ENCODE measurements at places on chromosomes 11 and 22. TPM values are rescaled to one million over a fixed set of nuclear protein-coding genes. Genes with fewer than 3 reads are reported as not detected.

MYH9 gene
- total RNA-seq, result 803 TPM

MRPL11 gene
- total RNA-seq, result 40.7 TPM

VPS26B gene
- total RNA-seq, result 42.0 TPM

TRIM49 gene
- not detected for total RNA-seq

SNX32 gene
- 0.17 TPM for total RNA-seq

KRTAP5-2 gene
- not detected for total RNA-seq

NELL1 gene
- not detected for total RNA-seq

SLC36A4 gene
- 11.4 TPM for total RNA-seq

UPK3A gene
- total RNA-seq, result not detected

ROBO4 gene
- total RNA-seq, result 692 TPM

DNA sequence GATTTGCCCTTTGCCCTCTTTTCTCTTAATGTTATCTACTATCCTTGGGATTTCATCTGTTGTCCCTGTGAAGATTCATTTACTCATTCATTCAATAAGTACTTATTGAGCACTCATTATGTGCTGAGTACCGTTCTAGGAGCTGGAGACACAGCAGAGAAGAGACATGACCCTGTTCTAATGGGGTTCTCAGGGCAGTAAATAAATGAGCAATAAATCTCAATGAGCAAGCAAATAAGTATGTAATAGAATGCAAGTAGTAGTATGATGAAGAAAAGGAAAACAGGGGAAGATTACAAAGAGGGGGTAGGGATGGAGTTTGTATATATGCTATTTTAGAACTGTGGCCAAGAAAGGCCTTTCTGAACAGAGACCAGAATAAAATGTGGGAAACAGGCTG, 34.2 kb upstream of the NRIP3 start:
- DNase-seq, result no peak

DNA sequence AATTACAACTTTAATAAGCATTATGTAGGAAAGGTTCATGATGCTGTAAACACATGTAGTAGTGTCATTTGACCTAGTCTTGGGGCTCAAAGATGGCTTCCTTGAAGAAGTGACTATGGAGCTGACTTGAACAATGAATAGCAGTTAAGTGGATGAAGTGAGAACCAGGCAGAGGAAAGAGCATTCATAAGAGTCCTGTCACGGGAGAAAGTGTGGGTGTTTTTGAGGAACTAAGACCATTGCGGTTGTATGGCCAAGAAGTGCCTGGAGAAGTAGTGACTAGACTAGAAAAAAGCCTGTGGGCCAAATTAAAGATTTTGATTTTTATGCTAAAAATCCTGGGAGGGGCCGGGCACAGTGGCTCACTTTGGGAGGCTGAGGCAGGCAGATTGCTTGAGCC, 7.2 kb upstream of the IL18BP start:
- DNase-seq, result no peak

GRCh38 chr11:64334764-64335735, 5.0 kb upstream of the CCDC88B start:
- peak; percentile 45 for DNase-seq

GRCh38 chr11:46112961-46113607, 8.2 kb downstream of the PHF21A start:
- peak; percentile 75 for DNase-seq

GRCh38 chr22:33606504-33606903, 313.8 kb downstream of the LARGE1 start:
- DNase-seq, result no peak

- DNase-seq, result no peak
These were observed 1.4 kb downstream of the NAV2 start for GRCh38 chr11:19714022-19714386.

DNA sequence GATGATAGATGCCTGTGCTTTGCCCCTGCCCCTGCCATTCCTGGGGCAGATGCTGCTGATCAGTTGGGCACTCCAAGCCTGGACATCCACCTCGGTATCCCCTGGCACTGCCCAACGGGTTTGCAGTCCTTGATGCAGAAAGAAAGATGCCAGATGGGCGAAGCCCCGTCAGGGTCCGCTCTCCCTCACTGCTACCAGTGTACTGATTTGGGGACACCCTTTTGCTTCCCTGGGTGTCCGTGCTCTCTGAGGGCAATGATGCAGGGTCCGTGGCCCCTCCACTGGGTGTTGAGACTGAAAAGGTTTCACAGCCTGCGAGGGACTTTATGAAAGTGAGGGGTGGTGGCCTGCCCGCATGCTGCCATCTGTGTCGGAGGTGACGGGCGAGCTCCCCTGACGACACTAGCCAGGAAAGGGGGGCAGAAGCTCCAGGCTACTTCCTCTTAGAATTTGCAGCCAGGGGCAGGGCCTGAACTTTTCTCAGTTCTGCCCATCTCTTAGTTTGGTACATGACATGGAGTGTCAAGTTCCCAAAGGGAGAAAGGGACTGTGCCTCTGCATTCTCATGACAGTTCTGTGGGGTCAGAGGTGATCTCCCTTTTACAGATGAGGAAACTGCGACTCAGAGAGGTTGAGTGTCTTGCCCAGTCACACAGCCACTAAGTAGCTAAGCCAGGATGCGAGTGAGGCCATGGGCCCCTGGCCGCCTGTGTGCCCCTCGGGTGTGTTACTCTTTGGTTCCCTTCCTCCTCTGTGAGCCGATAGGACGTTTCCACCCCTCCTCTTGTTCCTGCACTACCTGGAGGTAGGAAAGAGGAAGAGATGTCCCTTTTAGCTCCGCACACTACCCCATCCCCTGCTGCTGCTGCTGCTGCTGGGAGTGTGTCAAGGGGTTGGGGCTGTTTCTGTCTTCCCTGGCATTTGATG, 96.6 kb downstream of the BCR start:
- DNase-seq, result no peak

- no peak for DNase-seq
These were observed 67.7 kb downstream of the FDX1 start for GRCh38 chr11:110497231-110497978.

DNA sequence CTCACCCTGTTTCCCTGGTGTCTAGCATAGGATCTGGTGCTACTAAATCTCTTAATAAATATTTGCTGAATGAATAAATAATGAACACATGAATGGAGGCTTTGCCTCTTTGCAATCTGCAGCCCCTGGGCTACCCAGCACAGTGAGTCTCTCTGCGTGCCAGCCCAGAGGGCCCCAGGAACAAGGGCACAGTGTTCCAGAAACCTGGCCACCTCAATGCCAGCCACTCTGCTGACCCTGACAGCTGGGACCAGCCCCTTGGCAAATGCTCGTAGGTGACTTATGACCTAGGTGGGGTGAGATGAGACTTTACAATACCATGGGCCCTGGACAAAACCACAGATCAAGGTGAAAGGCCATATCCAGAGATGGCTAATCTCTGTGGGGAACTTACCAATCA, 31.6 kb downstream of the UQCR10 start:
- DNase-seq, result no peak

DNA sequence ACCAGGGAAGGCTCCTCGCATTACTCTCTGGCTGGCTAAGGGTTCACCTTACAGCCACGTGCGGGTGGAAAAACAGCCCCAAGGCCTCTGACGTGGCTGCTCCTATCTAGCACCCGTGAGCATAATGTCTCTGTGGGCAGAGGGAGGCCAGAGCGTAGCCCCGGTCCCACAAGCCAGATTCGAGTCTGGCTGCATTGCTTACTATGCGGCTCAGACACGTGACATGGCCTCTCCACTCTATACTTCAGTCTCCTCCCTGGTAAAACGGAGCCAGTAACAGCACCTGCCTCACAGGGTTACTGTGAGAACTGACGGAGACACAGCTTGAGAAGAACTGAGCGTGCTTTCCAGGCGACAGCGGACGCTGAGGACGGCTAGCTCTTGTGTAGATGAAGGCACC, 105.8 kb upstream of the BID start:
- DNase-seq, result no peak

DNA sequence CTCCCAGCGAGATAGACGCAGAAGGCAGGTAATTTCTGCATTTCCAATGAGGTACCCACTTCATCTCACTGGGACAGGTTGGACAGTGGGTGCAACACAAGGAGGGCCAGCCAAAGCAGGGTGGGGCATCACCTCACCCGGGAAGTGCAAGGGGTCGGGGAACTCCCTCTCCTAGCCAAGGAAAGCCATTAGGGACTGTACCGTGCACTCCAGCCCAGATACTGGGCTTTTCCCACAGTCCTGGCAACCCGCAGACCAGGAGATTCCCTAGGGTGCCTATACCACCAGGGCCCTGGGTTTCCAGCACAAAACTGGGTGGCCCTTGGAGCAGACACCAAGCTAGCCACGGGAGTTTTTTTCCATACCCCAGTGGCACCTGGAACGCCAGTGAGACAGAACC, 17.2 kb downstream of the TRPC6 start:
- no peak for DNase-seq

DNA sequence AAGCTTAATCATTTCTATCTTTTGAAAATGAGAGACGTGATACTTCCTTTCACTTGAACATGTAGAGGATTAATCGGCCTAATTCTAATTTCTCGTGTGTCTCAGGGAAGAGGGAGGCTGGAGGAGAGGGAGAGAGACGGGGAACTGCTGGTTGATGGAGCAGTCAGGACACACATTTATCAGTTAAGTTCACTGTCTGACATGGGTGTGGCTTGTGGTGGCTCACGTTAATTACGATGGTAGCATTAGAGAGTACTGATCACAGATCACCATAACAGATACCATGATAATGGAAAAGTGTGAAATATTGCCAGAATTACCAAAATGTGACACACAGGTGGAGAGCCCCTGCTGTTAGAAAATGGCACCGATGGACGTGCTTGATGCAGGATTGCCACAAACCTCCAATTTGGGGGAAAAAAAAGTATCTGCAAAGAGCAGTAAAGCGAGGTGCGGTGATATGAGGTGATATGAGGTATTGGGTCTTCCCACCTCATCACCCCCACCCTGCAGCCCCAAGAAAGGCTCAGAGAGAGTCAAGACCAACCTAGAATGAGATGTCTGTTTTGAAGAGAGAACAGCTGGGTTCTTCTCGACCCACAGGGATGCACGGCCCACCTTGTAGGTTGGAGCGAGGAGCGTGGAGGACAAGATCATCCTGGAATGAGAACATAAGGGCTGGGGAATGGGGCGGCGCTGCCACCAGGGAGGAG, 19.7 kb downstream of the ZBED4 start:
- no peak for DNase-seq

DNA sequence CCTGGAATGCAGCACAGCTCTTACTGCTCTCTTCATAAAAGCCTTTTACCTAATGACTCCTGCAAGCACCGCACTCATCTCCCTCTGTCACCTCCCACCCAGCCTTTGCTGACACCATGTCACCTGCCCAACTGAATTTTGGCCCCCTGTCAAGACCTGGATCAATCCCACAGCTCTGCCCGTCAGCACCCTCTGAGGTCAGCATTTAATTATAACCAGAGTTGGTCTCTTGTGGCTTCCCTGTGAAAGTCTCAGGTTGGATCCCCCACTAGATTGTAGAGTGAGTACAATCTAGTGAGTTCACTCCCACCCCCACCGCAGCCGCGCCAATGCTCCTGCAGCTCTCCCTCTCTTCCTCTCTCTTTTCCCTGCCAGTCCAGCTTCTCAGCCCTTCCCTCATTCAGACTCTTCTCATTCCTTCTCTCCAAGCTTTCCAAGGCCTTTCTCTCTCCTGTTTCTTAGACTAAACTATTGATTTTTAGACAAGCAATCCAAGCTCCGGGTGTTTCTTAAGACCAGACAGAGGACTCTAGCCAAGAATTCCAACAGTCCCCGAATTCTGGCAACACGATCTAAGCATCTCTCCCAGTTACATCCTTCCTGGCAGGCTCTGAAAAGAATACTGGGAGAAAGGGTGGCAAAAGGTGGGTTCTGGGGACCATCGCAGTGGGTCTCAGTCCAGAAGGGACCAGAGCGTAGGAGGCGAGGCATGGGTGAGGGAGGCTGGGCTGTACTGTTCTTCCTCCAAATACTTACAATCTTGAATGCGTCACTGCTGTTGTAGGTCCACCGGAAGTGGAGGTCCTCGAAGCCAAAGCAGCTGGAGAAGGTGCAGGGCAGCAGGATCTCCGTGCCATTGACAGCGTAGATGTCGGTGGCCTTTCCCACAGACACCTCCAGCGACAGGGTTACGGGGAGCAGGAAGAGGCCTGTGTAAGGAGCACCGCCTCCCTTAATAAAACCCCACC, 8.0 kb downstream of the SCN4B start:
- no peak for DNase-seq

- DNase-seq, result no peak
These were observed 32.0 kb downstream of the SHANK3 start for GRCh38 chr22:50704510-50705218.

DNA sequence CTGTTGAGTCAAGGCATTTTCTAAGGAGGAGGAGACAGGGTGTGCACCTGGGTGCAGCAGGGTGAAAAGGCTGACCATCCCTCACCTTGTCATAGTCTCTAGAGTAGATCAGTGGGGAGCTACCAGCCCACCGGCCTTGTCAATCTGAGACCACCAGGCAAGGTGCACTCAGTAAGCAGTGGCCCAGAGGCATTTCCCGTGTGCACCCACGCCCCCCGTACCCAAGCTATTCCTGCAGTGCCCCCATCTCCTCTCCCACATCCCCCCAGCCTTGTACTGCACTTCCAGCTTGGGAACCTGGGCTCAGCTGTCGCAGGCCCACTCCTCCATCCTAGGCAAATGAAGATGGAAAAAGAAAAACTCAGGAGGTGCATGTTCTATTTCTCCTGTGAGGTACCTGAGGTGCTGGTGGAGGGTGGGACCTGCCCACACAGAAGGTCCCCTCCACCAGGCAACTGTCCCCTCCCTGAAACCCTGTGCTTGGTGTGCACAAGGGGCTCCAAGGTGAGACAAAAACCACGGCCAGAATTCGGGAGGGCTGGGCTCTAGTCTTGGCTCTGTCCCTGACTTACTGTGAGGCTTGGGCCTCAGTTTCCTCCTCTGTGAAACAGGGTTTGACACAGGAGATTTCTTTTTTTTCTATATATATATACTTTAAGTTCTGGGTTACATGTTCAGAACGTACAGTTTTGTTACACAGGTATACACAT, 8.4 kb downstream of the P2RY2 start:
- DNase-seq, result no peak

DNA sequence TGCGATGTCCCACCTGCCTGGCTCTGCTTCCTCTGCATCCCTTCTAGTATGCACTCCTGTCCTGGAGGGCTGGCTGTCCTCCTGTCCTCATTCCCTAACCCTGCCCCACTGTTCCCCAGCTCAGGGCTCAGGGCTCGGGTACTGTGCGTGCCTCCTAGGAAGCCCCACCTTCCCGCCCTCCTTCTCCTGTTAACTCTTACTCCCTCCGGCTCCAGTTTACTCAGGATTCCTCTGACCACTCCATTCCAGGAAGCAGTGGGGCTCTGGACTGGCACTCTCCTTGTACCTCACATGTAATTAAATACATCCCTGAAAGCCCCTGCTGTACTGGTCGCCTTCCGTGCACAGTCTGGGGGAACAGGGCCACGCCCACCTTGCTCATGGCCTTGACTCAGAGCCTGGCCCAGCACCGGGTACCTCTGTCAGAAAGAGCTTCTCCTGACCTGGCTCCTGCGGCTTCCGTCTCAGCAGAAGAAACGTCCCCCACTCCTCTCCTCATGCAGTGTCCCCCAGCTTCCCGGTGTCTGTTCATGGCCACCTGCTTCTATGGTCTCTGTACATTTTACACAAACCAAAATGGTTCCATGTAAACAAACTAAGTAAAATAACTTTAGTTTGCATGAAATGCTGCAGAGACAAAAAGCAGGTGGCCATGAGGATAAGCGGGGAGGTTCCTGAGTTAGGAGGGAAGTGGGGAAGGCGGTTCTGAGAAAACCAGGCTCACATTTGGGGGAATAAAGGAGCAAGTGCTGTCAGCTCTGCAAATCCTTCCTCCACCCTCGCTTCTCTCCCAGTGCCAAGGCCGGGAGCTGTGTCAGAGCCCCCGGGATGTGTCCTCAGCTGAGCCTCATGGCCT, 445.9 kb downstream of the BRD1 start:
- DNase-seq, result no peak

- no peak for DNase-seq
These were observed 156.4 kb upstream of the NARS2 start for GRCh38 chr11:78731027-78731426.

GRCh38 chr11:88531831-88532230, 194.3 kb upstream of the CTSC start:
- no peak for DNase-seq
